ENCODE measurements at places on chromosomes 3 and 15.

DNA sequence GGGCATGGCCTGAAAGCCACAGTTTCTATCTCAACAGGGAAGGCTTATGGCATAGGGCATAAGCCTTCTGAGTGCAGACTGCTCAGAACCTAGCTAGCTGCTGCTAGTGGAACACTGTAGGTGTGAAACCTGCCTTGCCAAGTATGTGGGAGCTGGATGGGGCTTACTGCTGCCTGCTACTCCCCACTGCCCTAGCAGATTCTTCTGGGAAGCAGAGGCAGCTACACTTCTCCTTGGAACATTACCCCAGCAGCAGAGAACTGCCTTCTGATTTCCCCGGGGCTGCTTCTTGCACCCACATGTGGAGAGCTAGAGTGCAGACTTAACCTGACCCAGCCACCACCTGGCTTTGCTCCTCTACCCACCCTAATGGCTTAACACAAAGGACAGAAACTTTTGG is 215.7 kb downstream of the POLQ start:
- DNase-seq, result no peak

DNA sequence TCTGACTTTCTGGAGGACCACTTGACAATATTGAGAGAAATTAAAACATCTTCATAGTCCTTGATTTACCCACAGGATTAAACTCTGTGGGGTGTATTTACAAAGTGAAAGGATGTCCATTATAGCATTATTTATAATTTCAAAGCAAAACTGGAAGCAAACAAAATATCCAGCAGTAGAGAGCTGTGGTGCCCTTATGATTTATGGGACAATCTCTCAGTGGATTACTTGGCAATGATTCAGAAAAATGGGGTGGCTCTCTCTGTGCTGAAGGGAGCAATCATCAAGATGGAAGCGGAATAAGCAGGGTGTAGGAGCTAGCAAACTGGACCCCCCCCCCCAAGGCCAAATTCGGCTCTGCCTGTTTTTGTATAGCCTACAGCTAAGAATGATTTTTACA is 9.0 kb downstream of the PPCDC start:
- no peak for DNase-seq

DNA sequence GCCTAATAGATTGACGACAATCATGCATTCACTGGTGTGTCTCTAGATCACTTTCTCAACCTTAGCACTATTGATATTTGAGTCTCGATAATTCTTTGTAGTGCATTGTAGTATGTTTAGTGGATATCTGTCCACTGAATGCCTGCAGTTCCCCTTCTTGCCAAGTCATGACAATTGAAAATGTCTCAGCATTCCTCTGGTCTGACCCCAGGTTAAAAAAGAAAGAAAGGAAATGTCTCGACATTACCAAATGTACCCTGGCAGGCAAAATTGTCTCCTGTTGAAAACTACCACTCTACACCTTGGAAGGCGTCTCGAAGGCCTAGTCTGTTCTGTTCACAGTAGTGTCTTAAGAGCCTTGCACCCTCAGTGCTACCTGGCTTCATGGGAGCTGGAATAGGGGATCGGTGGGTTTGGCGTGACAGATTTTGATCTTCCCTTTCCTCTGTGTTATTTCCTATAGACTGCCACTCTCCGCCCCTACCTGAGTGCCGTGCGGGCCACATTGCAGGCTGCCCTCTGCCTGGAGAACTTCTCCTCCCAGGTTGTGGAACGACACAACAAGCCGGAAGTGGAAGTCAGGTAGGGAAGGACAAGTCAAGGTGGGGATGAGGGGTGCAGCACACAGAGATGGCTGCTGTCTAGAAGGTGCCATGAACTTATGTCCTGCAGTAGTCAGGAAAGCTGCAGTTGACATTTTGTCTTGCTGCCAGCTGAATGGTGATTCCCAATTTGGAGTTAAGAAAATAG is 4.5 kb downstream of the ARPC4 start:
- no peak for DNase-seq

DNA sequence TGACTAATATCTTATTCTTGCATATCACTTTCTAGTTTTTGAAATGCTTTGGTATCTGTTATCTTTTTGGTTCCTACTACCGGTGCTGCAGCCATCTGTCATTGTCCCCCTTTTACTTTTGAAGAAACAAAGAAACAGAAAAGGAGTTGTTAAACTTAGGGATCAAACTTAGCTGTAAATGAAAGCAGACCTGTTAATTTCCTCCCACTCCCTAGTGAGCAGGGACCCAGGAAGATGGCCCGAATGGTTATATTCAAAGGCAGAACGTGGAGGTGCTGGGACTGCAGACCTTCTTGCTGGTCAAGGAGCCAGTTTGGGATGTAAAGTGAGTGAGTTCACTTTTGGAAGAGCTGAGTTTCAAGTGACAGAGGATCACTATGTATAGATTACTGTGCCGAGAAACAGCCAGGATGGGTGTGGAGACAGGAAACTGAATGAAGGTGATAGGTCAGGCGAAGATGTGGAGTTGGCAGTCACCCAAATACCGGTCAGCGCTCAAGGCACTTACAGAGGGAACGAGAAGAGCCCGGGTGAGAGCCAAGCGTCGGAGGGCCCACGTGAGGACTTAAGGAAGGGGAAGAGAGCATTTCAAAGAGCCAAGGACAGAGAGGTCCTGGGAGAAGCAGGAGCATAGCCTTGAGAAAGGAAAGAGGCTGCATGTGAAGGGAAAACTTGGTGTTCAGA is 20.1 kb downstream of the KBTBD8 start:
- DNase-seq, result no peak

GRCh38 chr3:123533554-123534159 is 51.2 kb downstream of the HACD2 start:
- no peak for DNase-seq

DNA sequence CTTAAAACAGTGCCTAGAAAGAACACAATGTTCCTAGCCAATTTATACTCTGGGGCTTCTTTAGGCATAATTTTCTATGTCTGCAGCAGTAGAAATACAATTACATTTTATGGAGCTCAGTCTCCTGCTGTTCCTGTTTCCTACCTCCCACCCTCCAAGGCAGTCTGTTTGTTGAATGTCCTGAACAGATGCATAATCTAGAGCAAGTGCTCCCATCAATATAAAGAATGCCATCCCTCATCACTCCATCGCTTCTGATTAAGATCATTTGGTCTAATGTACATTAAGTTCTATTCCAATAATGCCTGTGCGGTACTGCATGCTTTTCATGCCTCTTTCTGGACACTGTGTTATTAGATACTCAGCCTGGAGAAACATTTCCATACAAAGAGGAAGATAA is 869.8 kb upstream of the CFAP20DC start:
- no peak for DNase-seq

DNA sequence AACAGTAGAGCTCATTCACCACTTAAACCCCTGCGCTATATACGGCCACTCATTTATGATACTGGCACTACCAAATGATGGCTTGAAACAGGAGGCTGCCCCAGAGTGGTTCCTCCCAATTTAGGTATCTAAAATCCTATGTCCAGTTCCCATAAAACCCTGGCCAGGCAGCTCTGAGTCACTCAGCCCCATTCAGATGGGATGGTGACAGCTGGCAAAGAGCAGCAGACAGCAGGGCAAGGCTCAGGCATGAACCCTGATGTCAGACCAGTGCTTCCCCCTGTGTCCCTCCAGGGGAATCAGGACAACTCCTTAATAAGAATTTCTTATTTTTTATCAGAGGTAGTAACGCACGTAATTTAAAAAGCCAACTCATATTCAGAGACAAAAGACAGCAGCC is 77.2 kb upstream of the RNU6-1 start:
- no peak for DNase-seq

- no peak for DNase-seq
These were observed 437.7 kb downstream of the RAP2B start for GRCh38 chr3:153599685-153600084.

GRCh38 chr3:102450976-102451375 is 16.2 kb downstream of the ZPLD1 start:
- no peak for DNase-seq

DNA sequence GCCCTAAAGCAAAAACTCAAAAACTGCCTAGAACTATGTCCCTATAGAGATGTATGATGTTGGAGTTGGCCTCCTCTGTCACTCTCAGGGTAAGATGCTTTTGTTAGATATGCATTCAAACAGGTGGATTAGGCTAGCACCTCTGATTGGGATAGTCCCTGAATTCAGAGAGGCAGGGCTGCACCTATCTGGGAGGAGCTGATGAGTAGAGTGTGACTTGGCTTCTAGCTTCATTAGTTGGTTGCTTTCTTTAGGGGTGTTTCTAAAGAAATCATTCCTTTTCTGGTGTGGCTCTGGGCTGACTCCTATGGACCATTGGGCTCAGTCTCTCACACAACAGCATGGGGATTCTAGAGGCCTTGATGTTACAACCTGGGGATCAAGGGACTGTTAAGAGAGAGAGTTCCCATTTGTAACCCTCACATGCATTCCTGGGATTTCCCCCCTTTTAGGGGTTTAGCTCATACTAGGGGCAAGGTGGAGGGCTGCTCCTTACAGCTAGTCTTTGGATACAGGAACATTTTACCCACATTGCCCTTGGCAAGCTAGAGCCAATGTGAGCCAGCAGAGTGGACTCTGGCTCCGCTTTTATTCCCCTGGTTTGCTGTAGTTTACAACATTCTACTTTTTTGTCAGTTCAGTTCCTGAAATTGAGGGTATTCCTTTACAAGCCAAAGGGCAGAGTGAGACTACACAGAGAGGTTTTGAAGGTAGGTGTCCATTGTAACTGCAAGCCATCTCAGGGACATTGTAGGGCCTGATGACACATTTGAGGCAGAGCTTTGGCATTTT is 7.5 kb downstream of the ZNF592 start:
- no peak for DNase-seq

DNA sequence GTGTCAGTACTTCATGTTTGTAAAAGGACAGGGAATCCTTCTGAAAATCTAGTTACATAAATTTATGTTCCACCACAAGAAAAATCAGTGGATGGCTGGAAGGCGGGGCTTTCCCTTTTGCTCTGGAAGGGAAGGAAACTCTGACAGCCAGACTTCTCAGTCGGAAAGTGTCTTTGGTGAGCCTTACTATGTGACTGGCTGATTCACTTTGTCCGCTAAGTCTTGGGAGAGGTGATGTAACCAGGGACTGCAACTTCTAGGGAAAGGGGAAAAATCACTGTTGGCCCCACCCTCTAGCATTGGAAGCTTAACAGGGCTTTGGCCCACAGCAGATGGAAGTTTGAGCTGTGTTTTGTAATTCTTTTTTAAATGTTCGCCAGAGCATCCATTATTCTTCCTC is 281.4 kb upstream of the CTDSPL start:
- no peak for DNase-seq

DNA sequence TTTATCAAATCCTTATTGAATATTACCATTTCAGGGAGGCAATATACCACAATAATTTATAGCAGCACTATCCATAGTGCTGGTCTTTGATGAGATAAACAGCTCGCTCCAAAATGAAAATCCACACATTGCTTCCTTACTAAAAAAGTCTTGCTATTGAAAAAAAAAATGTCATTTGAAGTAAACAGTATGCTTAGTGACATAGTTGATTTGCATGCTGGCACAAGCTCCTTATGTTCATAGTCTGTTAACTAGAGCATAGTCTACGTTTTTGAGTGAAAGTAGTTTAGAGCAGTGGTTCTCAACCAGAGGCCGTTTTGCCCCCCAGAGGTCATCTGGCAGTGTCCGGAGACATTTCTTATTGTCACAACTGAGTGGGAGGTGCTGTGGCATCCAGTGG is 249.4 kb upstream of the PDZRN3 start:
- DNase-seq, result no peak

- no peak for DNase-seq
These were observed 21.6 kb downstream of the ST6GAL1 start for GRCh38 chr3:186951640-186952552.

- DNase-seq, result no peak
These were observed 375.1 kb downstream of the FOXP1 start for GRCh38 chr3:71208211-71209095.

GRCh38 chr15:74838137-74838516 is 4.8 kb downstream of the ULK3 start:
- no peak for DNase-seq

DNA sequence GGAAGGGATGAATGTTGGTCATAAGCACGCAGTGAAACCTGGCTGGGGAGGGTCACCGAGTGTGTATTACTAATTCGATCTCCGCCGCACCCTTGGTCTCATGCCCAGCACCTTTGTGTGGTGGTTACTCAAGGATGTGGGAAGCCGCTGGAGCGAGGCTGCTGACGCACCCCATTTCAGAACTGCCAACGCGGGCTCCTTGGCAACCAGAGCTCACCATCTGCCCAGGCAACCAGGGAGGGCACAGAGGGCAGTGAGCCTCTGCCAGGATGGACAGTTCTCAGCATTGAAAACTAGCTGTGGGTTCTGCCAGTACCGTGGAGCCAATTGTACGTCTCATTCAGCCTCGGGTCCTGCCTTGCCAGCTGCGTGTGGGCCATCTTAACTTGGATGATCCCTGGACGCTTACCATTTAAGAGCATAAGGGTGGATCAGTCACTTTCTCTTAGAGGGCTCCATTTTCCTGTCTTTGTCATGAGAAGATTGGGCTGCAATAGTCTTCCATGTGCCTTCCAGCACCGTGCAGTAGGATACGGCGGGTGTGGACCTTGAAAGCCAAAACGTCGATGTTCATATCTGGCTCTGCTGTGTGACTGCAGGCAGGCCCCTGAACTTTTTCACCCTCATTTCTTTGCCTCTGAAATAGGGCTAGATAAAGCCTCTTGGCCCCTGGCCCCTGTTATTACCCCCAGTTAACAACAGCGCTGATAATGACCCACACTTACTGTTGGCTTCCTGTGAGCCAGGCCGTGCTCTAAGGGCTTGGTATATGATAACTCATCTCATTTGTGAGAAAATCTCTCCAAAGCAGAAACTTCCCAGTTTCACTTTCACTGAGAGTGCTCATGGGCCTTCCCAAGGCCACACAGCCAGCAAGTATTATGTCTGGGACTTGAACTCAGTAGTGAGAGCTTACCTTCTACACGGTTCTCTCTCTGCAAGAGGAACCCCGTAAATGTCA is 238.8 kb downstream of the OPA1 start:
- DNase-seq, result no peak

DNA sequence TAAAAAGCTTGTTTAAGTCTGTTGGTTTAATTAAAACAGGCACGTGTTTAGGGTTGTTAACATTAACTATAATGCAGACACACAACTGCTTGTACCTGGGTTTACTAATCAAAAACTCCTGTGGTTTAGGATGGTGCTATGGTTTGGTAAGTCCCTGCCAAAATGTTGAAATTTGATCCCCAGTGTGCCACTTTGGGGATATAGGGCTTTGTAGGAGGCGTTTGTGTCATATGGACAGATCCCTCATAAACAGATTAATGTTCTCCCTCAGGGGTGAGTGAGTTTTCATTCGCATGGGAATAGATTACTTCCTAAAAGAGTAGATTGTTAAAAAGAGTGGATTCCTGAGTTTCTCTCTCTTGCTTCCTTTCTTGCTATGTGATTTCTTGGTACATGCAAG is 18.7 kb upstream of the GK5 start:
- DNase-seq, result no peak

DNA sequence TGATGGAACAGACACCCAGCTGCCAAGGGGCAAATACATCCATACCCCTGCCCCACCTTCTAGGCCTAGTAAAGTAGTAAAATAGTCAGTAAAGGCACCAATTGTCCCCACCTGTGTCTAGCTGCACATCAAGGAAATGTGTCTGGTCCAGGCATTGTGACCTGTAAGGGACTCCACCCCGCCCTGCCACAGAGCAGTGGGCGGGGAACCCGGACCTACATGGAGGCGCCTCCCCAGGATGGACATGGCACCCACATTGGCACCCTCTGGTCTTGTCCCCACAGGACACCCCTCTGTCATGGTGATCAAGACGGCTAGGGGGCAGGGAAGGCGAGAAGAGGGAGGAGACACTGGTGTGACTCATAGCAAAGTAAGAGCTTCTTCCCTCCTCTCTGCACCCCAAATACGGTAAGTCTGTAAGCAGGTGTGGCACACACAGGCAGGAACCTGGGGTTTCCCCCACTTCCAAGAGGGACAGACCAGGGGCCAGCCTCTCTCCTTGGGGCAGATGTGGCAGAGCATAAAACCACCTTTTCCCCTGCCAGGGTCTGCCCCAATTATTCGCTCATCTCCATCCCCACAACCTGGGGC is 13.5 kb upstream of the LINGO1 start:
- DNase-seq, result no peak

All from activated naive CD8-positive, alpha-beta T cell treated with anti-CD3 and anti-CD28 coated beads, Interleukin-2, amount 10 ng/mL, durations not matched to agents 7 days and 5 days (primary cell).